ENCODE measurements at places on chromosomes 7 and 10. TPM values are rescaled to one million over a fixed set of nuclear protein-coding genes. Genes with fewer than 3 reads are reported as not detected.

DNA sequence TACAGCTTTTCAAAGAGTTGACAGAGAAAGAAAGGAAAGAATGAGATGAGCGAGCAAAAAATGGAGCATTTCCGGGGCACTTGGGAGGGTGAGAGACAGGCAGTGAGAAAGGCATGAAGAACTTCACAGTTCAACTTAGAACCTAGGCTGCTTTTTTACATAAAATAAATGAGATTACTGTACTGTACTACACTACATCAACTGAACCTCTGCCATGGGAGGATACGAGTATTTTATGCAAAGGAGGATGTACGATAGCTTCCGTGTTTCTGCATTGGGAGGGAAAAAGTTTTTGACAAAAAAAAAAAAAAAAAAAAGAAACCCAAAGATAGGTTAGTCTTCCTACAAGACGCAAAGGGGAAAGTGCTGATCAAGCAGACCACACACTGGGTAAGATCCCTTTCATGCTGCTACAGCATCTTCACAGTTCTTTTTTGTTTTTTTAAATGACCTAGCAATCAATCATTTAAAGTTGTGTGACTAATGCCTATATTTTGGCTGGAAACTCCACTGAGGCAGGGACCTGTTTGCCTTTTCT is 88.0 kb downstream of the RAPGEF5 start:
- no peak for DNase-seq

DNA sequence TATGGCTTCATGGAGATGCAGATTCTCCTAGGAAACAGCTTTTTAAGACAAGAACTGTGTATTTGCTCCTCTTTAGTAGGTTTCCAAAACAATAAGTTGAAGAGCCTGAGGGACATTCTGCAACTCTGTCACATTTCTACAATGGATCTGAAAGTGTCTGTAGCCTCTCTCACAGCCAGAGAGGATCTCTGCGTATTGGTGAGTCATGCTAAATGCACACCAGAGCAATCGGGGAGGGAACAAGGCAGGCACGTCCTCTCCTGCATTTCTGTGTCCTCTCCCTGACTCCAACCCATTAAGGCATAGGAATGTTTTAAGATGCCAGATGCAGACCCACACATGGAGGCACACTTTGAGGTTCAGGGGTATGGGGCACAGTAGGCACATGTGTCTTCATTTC is 1126.4 kb upstream of the GHITM start:
- no peak for DNase-seq

GRCh38 chr7:8255680-8256655 is 6.0 kb downstream of the ICA1 start:
- DNase-seq, result no peak

DNA sequence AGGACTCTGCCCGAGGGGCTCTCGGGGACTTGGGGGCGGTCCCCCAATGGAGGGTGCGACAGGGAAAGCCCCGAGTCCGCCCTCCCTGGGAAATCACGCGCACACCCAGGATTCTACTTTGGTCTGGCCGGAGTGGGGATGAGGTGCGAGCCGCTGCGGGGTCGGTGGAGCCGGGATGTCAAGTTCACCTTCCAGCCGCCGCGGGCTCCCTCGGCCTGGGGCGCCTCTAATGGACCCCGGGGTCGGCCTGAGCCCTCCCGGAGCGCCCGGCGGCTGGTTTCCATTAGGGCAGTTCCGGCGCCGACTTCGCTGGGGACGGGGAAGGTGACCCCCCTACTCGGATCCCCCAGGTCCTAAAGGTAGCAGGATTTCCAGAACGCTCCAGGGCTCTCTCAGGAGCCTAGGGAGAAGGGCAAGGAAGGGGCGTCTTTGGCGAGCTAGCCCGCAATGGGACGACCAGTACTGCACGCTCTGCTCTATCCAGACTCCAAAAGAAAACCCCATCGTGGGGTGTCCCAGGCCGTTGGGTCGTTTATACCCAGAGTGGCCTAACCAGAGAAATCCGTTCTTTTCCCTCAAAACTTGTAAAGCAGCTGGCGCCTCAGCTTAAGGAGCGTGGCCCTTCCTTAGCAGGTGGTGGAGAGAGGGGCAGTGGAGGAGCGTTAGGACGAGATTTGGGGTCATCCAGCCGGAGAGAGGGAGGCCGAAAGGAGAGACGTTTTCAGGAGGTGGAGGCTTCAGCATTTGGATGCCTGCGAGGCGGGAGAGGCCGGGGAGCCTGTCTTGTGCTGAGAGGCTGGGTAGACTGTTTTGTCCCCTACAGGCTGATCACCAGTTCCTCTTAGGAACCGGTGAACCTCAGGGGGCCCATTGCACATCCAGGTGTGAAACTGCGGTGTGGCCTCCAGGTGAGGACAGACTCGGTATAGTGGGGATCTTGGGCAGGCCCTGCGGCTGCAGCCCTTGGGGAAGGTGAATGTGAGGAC is 860 bp upstream of the WDR86 start:
- no peak for DNase-seq

GRCh38 chr7:131188367-131189339 is 139.0 kb upstream of the MKLN1 start:
- DNase-seq, result no peak

DNA sequence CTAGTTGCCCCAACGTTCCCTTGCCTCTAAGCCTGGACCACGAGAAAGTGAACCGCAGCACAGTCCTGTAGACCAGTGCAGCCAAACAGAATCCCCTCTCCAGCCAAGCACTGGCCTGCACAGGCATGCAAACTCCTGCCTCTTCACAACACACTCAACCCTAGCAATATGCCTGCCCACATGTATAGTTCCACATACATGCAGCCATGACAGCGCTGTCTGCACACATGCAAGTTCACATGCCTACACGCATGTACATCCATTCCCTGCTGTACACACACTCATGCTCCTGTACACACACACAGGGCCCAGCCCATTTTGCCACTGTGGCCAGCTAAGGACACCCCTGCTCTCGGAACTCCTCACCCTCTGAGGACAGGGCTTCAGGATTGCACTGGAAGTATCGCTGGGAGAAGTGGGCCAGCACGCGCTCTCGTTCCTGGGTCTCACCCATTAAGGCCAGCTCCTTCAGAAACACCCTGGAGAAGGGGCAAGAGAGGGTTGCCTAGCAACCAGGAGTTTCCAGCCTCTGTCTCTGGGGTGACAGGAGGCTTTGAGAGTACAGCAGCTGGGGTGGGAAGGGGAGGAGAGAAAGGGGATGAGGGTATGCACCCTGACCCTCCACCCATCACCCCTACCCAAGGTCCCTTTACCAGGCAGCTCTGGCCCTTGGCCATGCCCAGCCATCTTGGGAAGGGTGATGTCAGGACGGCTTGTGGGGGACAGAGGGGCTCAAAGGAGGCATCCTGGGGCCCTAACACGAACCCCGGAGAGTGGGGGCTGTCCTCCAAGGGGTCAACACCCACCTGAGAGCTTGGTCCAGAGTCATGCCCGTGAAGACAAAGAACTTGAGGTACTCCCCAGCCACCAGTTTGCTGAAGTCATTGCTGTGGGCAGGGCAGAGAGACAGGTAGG is 7.0 kb downstream of the PSD start:
- no peak for DNase-seq

DNA sequence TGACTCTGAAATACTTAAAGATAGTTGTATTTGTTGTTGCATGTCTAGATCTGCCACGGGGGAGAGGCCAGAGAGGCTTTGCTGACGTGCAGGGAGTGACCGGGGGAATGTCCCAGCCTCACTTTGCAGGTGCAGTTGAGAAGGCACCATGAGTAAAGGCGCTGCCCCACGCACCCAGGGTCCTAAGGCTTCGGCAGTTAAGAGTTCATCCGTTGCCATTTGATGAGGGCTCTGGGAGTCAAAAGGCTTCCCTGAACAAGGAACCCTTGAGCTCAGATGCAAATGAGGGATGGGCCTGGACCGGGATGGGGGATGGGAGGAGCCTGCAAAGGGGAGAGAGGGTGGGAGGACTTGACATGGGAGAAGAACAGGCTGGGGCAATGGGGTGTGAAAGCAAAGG is 20.4 kb downstream of the PPP2R2D start:
- peak; percentile 26 for DNase-seq

- DNase-seq, result no peak
Observed at GRCh38 chr10:88733215-88733614, 26.6 kb upstream of the LIPN start.

DNA sequence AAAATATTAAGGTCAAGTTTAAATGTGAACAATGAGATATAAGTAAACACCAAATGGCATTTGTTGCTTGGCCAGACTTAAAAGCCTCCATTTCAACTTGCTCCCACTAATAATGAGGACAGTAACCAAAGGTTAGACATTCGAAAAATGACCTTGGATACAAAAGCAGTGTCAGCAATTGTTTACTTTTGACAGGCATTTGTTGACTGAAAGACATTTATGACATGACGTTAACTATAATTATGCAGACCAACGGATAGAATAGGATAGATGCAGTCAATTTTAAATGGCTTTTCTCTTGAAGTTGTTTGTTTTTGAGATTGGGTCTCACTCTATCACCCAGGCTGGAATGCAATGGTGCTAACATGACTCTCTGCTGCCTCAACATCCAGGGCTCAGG is 6.3 kb upstream of the WNT16 start:
- DNase-seq, result no peak

- no peak for DNase-seq
Observed at GRCh38 chr10:98217801-98218200, 50.2 kb downstream of the LOXL4 start.

DNA sequence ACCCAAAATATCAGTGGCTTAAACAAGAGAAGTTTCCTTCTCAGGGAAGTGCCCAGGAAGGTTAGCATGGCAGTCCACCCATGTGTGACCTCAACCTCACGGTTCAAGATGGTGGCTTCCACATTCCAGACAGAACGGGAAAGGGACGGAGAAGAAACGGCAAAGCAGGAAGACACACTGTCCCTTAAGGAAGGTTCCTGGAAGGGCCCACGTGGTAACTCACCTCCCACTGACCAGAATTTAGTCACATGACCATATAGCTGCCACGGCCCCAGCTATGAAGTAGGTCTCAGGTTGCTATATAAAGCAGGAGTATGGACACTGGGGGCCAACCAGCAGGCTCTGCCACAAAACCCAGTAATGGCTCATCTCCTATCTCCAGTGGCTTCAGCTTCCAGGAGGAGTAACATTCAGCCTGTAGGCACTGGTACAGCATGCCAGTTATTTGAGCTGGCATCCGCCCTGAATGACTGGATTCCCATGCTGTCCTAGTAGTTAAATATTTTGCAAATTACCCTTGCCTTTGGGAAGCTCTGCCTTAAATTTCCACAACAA is 278.5 kb upstream of the KLF14 start:
- no peak for DNase-seq

DNA sequence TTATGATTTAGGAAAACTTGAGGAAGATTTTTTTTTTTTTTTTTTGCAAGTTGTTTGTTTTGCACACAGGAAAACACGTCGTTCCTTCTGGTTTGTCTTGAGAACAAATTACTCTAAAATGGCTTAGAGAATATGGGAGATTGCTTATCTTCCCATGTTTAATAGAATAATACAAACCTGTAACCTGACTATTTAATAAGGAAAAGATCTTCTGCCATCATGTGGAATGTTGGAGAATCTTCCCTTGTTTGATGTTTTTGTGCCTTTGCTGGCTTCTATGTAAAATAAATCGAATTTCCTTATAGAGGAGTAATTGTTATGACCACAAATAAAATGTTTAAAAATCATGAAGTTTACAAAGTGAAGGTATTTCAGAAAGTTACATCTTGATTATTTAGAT is 818.8 kb downstream of the GATA3 start:
- DNase-seq, result peak; percentile 7

GRCh38 chr10:79453392-79453791 is 8.0 kb upstream of the ZCCHC24 start:
- no peak for DNase-seq

DNA sequence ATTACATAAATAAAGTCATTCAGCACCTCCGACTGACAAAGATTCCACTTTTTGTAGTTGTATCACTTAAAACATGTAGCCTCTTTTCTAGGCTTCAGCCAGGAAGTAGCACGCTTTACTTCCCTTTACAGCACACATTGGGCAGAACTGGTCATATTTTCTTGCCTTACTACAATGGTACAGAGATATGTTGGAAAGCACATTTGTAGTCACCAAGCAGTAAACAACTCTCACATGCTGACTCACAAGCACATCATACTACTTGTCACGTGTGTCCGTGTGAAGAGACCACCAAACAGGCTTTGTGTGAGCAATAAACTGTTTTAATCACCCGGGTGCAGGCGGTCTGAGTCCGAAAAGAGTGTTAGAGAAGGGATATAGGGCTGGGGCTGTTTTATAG is 1071.8 kb downstream of the DNAJB9 start:
- DNase-seq, result no peak

DNA sequence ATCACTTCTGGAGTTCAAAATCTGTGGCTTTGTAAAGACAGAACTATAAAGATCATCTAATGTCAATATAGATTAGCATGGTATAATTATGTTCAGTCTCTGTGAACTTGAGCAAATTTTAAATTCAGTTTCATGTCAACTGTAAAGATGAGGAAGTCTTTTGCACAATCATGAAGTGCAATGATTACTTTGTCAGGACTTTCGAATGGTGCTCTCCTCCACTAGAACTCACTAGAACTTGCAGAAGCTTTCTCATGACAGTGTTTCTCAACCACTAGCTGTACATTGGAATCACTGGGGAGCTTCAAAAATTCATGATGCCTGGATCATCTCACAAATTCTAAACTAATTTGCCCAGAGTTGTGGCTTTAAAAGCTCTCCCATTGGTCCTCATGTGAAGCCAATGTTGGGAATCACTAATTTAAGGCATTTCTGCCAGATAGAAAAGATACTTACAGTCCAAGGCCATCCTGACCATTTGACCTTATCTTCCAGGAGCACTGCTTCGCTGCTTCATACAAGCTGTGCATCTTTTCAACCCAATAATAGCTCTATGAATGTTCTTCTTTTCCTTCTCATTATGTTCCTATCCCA is 12.9 kb downstream of the OR2AE1 start:
- DNase-seq, result no peak

DNA sequence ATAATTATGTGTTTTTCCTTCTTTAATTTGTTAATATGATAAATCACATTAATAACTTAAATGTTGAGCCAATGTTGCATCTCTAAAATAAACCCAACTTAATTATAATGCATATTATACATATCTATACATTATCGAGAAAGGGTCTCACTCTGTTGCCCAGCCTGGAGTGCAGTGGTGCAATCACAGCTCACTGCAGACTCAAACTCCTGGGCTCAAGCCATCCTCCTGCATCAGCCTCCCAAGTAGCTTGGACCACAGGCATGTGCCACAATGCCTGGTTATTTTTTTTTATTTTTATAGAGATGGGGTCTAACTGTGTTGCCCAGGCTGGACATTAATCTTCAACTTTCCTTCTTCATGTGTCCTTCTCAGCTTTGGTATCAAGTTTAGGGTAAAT is 98.9 kb downstream of the INHBA start:
- DNase-seq, result no peak

Gene UCN3
- total RNA-seq, result 0.17 TPM

Gene KDM7A
- 16.8 TPM for total RNA-seq

Gene AKR1D1
- not detected for total RNA-seq

Gene SPDYE6
- not detected for total RNA-seq

Gene PRPS1L1
- total RNA-seq, result not detected

Gene ADO
- 32.3 TPM for total RNA-seq

Gene SYT15
- 4.5 TPM for total RNA-seq

Gene JAZF1
- 20.7 TPM for total RNA-seq

Gene OR2A25
- not detected for total RNA-seq

Gene NPTX2
- total RNA-seq, result 9.8 TPM
